ENCODE measurements at places on chromosomes 5 and 9.

DNA sequence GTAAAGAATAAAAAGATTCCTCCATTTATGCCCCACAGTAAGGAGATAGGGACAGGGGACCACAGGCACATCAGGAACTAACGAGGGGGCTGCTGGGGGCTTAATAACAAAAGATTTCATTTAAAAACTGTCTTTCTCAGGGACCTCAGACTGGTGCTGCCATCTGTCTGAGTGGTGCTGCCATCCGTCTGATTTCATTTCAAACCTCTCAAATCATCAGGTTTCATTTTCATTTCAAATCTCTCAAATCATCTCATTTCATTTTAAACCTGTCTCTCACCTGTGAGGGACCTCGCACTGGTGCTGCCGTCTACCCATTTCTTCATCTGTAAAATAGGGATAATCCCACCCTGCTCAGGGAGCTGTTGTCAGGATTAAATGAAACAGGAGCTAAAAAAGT, 45.9 kb downstream of the ADRA1B start:
- DNase-seq, result no peak

GRCh38 chr5:138824924-138825863, 49.9 kb downstream of the LRRTM2 start:
- no peak for DNase-seq

GRCh38 chr5:138790684-138791083, 37.5 kb downstream of the CTNNA1 start:
- DNase-seq, result no peak

GRCh38 chr5:72871366-72872024, 55.0 kb downstream of the TNPO1 start:
- no peak for DNase-seq

DNA sequence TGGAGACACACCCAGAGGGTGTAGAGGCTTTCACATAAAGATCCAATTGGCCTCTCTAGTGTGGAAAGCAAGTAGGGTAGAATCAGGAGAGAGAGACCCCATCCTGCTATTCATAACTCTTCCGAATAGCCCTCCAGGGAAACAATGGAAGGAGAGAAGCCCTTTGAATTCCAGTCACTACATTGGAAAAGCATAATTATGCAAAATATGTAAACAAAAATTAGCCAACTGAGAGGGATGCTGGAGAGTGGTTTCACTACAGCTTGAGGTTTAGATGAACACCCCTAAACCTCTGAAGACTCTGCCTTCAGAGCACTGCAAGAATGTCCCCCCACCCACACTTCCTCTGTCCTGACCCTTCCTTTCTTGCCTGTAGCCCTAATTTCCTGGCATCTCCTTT, 197.3 kb upstream of the ANKRD55 start:
- no peak for DNase-seq

GRCh38 chr9:92960561-92961290, 13.4 kb downstream of the FGD3 start:
- DNase-seq, result no peak

DNA sequence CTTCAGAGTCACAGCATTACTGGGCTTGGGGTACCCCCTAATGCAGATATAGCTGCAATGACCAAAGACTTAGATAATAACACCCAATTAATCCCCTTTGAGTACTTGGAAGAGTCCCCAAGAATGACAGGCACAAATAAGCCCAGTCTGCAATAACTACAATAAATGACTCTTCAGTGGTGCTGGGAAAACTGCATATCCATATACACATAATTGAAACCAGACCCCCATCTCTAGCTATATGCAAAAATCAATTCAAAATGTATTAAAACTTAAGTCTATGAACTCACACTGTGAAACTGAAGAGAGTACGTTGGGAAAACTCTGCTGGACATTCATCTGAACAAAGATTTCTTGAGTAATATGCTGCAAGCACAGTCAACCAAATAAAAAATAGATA, 422.5 kb downstream of the CDH18 start:
- DNase-seq, result no peak

DNA sequence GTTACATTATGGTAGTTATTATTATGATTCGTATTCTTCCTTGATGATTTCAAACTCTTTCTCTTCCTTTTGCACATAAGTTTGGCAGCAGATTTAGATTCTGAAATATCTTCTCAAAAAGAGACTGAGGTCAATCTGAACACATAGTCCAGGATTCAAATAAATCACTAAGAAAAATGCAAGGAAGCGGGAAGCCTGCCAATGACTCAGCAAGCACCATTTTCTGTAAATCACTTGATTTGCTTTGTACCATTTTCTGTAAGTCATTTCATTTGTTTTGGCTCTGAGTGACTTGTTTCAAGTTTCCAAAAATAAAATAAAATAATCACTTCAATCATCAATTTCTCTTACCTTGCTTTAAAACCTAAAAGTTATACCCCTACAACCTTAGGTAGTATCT, 24.6 kb upstream of the GLIS3 start:
- DNase-seq, result no peak

GRCh38 chr5:79333852-79334557, 98.1 kb downstream of the JMY start:
- DNase-seq, result no peak

- DNase-seq, result no peak
Observed at GRCh38 chr5:145408048-145408341, 427.1 kb downstream of the PRELID2 start.

DNA sequence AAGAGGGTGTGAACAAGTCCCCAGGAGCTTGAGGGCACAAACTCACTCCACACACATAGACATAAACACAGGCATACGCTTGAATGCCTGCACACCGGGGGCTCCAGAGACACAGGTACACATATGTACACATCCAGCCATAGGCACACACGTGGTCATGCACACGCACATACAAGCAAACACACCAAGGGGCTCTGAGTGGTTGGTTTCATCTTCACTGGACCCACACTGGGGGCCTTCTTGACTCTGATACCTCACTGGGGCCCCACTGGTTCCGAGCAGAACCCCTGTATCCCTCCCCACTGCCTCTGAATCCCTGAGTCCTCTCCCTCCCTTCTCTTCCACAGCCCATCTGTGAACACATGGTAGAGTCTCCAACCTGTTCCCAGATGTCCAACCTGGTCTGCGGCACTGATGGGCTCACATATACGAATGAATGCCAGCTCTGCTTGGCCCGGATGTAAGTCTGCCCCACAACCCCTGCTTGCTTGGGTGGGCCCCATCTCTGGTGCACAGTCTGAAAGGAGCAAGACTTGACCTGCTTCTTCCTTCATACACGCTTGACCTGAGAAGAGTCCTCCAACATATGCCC, 6.4 kb downstream of the SPINK4 start:
- no peak for DNase-seq

GRCh38 chr5:17277907-17278306, 60.5 kb downstream of the BASP1 start:
- DNase-seq, result no peak

DNA sequence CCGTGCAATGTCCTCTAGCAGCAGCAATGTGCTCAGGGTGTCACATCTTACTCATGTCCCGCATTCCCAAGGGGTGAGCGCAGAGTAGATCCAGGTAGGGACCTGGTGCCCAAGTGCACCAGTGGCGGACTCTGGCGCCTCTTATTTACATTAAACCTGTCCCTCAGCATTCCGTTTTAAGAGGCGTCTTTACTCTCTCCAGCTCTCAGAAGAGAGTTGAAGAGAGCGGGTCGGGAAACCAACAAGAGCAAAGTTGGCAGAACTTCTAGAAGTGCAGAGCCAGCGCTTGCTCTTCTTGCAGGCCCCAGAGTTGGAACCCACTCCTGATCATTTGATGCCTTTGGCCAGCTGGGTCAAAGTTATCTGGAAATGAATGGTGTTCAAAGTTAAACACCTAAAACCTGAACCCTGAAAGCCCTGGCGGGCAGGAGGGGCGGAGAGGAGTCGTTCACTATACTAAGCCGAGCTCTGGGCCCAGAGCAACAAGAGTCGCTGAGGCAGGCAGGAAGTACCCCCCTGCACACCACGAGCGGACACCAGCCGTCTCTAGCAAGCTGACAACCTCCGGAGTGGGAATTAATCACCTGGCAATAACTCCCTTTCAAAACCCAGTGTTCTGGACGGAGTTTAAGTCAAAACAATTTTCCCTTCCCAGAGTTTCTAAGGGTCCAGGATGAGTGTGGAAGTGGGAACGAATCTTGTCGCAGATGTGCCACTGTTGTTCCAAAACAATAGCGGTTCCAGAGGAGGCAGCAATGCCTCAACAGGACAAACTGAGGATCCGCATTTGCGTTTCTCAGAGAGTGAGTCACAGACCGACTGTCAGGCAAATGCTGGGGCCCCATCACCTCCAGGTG, 122.8 kb downstream of the TMEM161B start:
- no peak for DNase-seq

DNA sequence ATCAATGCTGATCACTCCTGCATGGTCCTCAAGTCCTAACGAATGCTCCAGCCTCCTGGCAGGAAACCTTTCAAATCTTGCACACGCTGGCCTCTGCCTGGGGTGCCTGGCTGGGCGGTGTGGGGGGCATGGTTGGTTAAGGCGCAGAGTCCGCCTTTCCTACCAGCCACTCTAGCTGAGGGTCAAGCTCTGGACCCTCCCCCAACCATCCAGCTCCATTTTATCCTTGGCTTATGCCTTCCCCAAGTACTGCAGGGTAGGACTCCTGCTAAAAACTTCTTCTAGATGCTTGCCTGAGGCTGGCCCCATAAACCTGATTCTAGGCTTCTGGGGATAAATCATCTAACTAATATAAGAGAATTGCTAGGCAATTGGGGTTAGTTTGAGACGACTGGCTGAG, 808 bp upstream of the MVB12B start:
- DNase-seq, result no peak

- no peak for DNase-seq
Observed at GRCh38 chr5:74070766-74071165, 444.8 kb downstream of the ARHGEF28 start.

GRCh38 chr9:36191686-36192085, 965 bp downstream of the CLTA start:
- no peak for DNase-seq

DNA sequence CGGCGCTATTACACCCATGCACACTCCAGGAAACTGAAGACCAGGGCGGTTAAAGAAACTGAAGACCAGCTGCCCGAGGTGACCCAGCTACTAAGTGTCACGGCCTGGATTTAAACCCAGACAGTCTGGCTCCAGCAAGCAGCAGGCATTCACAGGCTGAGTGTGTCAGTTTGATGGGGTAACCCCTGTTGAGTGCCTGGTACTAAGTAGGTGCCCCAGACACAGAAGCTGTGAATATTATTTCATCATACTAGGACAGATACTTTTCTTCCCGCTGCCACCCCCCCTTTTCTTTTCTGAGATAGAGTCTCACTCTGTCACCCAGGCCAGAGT, 7.3 kb downstream of the ENG start:
- DNase-seq, result no peak

DNA sequence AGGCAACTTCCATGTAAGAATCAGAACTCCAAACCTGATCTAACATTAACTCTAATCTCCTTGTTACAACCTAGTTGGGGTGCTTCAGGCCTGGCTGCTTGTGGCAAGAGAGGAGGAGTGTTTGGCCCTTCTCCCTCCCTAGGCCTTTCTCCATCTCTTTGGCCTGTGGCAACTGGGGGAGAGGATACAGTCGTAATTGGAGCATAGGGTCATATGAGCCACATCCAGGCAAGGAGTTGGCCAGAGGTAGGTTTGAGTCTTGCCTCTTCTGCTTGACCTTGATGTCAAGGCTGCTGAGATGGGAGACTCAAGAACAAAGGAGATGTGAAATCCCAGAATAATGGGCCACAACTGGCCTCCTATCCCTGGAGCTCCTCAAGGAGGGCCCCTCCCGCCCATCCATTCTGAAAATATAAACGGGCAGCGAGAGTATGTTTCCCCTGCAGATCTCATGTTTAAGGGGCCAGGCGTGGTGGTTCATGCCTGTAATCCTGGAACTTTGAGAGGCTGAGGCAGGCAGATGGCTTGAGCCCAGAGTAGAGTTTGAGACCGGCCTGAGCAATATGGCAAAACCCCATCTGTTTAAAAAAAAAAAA, 59.3 kb upstream of the ANGPTL2 start:
- no peak for DNase-seq

DNA sequence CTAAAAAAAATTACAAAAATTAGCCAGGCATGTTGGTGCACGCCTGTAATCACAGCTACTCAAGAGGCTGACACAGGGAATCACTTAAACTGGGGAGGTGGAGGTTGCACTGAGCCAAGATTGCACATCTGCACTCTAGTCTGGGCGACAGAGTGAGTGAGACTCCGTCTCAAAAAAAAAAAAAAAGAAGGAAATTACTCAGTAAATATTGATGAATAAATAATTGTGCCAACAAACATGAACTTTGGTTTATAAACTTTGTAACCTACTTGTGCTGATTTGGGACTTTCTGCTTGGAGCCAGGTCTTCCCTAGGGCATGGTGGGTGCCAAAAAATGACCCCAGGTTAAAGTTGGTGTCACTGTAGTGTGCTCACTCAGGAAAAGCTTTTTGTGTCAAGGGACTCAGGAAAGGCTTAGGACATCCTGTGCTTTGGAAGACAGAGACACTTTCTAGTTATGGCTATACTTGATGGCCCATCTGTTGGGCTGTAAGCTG, 19.0 kb downstream of the ABLIM3 start:
- no peak for DNase-seq

DNA sequence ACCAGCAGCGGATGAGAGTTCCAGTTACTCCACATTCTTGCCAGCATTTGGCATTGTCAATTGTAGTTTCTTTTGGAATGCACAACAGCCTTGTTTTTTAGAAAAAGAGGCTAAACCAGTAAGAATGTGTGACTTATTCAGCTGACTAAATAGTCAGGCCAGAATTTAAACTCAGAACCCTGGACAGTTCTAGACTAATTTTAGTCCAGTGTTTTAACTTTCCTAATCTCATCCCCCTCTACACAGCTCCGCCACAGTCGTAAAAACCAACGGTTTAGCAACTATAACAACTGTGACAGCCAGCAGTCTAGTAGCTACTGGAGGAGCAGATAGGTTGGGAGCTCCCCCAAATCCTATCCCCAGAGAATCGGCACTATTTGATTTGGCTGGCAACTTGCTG, 103.7 kb downstream of the FOXD1 start:
- DNase-seq, result no peak

DNA sequence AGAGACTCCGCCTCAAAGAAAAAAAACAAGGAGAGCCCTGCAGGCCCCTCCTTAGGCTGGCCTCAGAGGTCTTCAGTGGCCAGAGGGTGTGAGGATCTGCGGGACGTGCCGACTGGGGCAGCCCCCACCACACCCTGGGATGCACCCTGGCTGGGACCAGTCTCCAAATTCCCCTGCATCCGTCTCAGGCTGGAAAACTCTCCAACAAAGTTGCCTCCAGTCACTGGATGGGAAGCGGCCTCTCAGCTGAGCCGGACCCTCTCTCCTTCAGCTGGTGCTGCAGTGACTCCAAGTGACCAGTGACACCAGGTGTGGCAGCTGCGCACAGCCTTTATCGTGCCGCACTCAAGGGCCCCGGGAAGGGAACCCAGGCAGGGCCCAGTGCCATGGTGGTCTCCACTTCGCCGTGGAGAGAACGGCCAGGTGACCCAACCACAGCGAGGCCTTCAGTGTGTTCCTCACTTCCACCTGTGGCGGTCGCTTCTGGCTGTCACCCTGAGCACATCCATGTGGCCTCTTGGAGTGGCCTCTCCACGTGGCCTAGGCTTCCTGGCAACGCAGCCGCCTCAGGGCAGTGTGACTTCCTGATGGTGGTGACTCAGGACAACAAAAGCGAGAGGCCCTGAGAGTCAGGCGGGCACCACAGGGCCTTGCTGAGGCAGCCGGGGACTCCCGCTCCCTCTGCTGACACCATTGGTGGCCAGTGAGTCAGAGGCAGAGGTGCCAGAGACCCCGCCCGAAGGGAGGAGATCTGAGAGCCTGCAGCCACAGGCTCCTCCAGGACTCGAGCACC, 19.3 kb upstream of the CAMSAP1 start:
- DNase-seq, result no peak

- no peak for DNase-seq
Observed at GRCh38 chr5:155189981-155190380, 176.4 kb downstream of the KIF4B start.

All from effector memory CD8-positive, alpha-beta T cell (primary cell).